ENCODE measurements at places on chromosomes 3 and 15.

DNA sequence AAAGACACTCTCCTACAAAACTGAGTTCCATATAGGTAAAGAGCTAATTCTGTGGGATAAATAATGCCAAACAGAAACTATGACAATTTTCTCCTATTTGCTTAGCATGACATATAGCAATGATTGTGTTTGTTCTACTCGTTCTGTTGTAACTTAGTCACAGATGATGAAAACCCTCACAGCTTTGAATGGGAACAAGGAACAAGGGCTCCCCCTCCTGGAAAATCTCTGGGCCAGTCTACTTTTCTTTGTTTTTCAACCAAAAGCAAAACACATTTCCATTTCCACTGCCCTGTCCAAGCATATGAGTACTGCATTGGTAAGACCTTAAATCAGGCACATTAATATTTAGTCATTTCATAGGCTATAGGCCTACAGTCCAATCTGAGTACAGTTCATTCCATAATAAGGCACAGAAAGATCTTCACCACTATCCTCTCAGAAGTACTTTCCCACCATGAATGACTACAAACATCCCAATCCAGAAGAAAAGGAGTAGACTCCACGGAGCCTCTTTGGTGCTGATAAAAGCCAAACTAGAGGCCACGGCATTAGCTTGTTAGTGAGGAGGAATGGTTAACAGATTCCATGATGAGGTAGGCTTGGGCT, 67.1 kb downstream of the ATP8B4 start:
- DNase-seq, result peak; percentile 93

DNA sequence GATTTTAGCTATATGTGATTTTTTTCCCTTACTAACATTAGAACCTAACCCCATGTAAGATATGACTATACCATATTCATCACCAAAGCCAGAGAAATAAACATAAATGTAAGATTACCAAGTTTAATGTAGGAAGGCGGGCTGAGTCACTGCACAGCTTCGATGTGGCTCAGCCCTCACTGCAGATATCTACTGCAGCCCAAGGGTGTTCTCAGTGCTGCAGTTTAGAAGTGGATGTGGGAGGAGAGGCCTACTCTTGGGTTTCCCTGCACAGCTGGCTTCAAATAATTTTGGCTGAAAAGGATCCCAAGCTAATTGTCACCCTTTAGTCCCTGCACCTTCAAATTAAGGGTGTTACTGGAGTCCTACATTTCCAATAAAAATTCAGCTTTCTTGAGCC, 9.3 kb downstream of the ARPP19 start:
- DNase-seq, result peak; percentile 58

- no peak for DNase-seq
Observed at GRCh38 chr3:52503788-52504424, 8.8 kb downstream of the STAB1 start.

DNA sequence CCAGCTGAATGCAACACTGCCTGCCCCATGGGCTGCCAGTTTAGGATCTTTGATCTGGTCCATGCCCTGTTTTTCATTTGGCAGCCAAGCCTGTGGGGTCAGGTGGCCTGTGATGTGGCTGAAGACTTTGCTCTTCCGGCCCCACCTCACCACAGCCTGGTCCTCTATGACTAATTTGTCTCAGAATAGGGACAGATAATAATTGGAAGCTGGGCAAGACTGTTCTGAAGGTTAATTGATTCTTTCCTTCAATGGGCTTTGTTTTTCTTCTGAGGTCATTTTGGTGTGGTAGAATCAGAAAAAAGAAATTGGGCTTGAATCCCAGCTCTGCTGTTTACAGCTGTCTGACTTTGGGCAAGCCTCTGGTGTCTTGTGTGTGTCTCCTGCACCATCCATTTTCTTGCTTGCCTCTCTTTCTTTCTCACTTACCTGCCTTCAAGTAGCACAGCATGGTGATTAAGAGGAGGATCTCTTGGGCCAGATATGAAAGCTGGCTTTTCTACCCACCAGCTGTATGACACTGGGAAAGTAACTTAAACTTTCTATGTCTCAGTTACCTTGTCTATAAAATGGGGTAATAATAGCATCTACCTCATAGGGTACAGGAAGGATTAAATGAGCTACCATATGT, 24.2 kb downstream of the ABHD2 start:
- no peak for DNase-seq

DNA sequence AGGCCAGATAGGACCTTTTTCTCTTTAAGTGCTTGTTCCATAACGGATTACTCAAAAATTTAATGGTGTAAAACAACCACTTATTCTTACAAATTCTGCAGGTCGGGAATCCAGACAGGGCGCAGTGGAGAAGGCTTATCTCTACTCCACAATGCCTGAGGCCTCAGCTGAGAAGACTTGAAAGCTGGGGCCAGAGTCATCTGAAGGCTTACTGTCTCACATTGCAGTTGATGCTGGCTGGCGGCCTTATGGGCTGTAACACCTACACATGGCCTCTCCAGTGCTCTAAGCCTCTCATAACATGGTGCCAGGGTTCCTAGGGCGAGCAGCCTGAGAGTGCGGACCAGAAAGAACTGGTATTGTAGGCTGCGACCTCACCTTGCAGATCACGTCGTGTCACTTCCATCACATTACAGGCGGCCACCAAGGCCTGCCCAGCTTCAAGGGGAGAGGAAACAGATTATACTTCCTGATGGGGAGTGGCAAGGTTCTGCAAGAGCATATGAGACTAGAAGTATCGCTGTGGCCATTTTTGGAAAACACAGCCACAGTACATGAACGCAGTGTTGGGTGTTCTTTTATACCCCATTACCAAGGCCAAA, 32.4 kb downstream of the CMTM7 start:
- DNase-seq, result no peak

- no peak for DNase-seq
Observed at GRCh38 chr3:37627951-37628620, 233.6 kb upstream of the CTDSPL start.

Data from choroid plexus epithelial cell (primary cell).